ENCODE measurements at places on chromosomes 3 and 15.
A peak's percentile ranks its signal among the peaks of the same experiment; 100 is the strongest.

DNA sequence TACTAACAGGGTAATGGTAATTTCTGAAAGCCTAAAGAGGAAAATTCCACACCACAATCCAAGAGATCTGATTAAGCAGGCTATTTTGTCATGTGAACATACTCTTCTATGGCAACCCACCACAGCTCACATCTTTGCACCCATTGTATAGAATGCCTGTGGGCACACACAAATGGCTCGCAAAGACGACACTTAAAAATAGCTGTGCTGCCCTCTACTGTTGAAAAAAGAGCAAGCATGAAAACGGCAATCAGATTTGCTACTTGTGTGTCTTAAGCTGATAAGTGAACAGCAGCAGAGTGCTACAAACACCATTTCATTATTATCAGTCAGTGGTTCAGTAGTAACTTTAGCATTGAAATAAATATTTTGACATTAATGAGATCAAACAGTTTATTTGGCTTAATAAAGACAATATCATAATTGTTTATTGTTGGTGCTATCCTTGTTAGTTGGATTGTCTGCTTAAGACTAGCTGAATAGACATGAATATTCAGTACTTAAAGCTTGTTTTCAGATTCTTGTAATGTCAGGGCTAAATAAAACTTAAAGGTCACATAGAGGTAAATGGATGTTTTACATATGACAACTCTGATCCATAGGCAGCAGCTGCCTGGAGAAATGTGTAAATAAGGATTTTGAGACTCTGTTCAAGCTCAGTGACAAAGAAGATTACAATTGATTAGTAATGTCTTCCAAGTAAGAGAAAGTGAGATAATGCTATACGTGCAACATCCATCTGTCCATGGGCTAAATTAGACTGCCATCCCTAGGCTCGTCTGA is 199.1 kb downstream of the LRRN1 start:
- peak; percentile 29 for DNase-seq

GRCh38 chr3:10232137-10232536 is 16.1 kb upstream of the TATDN2 start:
- peak; percentile 22 for DNase-seq

GRCh38 chr3:195911041-195911945 is 2.9 kb upstream of the TNK2 start:
- no peak for DNase-seq

GRCh38 chr3:177680472-177680821 is 483.2 kb upstream of the TBL1XR1 start:
- DNase-seq = no peak

- DNase-seq = no peak
Measured at GRCh38 chr3:52090933-52091468, 34.6 kb upstream of the DUSP7 start.

- DNase-seq = no peak
Measured at GRCh38 chr15:53872410-53872809, 105.8 kb upstream of the UNC13C start.

DNA sequence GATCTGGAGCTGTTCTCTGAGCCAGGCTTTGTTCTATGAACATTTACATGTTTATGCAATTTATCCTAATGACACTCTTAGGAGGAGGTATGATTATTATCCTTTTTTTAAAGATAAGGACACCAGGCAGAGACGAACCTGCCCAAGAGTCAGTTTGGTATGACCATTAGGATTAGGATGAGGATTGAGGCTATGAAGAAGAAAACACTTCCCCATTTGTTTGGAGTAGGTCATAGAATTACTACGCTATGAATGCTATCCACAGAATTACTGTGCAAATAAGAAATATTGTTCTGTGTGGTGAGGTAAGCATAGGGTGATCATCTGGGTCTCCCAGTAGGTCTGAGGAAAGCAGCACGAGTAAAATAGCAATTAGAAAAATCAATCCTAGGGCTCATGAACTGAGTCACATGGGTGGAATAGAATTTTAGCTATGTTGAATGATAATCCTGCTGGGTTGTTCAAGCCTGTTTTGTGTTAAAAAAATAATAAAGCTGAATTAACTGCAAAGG is 23.9 kb downstream of the EIF4E3 start:
- DNase-seq = no peak

DNA sequence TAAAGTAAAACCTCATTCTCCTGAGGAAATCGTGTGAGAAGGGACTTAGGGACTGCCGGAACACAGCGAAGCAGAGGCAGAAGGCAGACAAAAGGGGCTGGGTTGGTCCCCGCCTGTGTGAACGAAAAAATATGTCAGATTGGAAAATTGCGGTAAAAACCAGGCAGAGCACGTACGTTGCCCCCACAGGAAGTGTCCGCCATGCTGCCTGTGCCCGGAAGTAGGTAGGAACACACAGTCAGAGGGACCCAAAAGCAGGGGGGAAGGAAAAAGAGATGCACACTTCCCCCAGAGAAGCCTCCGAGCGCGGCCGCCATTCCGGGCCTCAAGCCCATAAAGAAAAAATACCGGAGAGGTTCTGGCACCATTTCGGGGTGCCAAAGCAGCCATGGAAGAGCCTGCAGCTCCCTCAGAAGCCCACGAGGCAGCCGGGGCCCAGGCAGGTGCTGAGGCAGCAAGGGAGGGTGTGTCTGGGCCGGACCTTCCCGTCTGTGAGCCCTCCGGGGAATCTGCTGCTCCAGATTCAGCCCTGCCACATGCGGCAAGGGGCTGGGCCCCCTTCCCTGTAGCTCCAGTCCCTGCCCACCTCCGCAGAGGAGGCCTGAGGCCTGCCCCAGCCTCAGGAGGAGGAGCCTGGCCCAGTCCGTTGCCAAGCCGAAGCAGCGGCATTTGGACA is at the start of gene MKRN3:
Gene MKRN3, plus strand, starts transcription at position 280 of the 676 bp plus-strand sequence. Its CDS starts 109 bp downstream, at position 389.
- peak; percentile 39 for DNase-seq

GRCh38 chr3:11548721-11549131 is 95.0 kb downstream of the VGLL4 start:
- DNase-seq = no peak

GRCh38 chr15:64856429-64857145 is 14.9 kb downstream of the PLEKHO2 start:
- DNase-seq = no peak

DNA sequence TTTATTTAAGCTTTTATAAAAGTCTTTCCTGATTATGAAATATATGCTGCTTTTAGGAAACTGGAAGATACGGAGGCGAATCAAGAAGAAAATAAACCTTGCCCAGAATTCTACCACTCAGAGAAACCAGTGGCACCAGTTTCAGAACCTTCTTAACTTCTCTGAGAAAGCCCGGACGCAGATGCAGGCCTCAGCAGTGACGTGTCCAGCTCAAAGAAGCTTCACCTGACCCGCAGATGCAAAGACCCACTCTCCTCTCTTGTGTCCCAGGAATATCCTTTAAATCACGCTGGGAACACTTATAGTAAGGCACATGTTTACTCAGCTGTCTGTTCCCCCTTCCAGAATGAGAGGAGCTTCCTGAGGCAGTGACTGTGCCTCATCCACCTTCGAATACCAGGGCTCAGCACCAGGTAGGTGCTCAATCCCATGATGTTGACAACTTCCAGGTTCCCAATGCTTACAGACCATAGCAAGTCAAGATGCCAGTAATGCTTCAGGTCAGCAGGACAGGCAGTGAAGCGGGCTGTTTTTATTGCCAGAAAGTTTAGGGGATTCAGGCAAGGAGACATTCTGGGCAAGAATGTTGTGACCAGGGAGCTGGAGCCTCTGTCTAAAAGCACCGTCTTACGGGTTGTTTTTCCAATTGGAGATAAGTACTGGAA is 39.9 kb upstream of the LDHAL6B start:
- no peak for DNase-seq

DNA sequence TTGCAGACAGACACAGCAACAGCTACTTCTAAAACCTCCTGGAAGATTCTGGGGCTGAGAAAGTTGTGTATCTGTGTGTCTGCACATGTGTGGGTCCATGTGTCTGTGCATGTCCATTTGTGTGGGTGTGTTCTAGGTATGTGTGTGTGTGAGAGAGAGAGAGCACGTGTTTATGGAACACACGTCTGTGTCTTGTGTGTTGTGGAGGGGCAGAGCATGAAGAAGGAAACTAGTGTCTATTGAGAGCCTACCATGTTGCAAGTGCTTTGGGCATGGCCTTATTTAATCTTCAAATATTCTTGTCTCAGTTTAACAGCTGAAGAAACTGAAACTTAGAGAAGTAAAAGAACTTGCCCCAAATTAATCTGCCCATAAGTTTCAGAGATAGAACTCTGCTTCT is 327.5 kb downstream of the UACA start:
- DNase-seq = no peak

DNA sequence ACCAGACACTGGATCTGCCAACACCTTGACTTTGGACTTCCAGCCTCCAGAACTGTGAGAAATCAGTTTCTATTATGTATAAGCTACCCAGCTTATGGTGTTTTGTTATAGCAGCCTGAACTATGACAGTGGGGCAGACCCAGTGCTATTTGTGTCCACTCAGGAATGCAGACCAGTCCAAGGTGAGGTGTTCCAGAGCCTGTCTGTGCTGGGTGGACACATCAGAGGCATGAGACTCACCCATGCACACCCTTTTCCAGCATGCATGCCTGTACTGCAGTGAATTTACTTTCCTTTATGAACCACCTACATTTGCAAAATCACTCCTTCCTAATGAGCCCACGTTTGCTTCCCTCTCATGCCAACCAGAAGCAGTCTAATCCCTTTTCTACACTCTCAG is 27.6 kb upstream of the DET1 start:
- no peak for DNase-seq

DNA sequence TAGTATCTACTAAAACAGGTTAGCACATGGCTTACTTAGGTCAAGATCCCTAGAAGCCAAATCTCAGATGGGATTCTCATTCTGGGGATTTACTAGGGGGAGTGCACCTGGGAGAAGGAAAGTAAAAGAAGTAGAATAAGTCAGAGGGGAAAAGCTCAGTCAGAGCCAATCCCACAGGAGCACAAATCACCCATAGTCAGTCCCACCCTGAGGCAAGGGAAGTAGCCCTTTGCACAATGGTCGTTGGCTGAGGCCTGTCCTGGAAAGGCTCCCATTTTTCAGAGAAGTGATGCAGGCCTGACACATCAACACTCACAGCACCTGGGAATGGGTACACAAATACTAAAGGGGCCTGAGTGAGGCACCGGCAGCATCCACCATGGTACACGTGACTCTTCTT is 39.8 kb downstream of the SST start:
- no peak for DNase-seq

GRCh38 chr3:144018776-144019175 is 47.2 kb downstream of the DIPK2A start:
- DNase-seq = no peak

DNA sequence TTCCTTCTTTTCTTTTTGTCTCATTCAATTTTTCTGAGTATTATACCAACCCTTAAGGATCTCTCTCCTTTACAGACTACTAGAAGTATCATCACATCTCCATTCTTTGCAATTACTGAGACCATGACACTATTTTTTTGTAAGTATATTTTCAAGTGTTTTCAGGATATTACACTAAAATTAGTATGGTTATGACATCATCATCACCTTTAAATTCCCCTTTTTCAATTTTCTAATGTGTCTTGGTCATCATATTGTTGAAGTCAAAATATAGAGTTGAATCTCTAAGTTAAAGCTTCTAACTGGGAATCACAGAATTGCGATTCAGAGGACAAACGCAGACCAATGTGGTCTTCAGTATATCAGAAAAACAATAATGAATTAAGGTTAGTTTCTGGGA is 1475.1 kb downstream of the OTOL1 start:
- DNase-seq = no peak

GRCh38 chr3:100260685-100261484 is at the start of gene TBC1D23:
Gene TBC1D23 (plus strand): TSS chr3:100260992. CDS start chr3:100261019, 27 bp downstream.
- DNase-seq = peak; percentile 98
